Prostate gland (tissue), 2 donors: ENCODE measurements at places on chromosomes 2 and 18. TPM values are rescaled to one million over a fixed set of nuclear protein-coding genes. Genes with fewer than 3 reads are reported as not detected.

GRCh38 chr2:42464631-42465030, 29.2 kb downstream of the KCNG3 start:
- no peak for DNase-seq

GRCh38 chr2:189151906-189152305, 27.7 kb downstream of the COL5A2 start:
- DNase-seq, result no peak

DNA sequence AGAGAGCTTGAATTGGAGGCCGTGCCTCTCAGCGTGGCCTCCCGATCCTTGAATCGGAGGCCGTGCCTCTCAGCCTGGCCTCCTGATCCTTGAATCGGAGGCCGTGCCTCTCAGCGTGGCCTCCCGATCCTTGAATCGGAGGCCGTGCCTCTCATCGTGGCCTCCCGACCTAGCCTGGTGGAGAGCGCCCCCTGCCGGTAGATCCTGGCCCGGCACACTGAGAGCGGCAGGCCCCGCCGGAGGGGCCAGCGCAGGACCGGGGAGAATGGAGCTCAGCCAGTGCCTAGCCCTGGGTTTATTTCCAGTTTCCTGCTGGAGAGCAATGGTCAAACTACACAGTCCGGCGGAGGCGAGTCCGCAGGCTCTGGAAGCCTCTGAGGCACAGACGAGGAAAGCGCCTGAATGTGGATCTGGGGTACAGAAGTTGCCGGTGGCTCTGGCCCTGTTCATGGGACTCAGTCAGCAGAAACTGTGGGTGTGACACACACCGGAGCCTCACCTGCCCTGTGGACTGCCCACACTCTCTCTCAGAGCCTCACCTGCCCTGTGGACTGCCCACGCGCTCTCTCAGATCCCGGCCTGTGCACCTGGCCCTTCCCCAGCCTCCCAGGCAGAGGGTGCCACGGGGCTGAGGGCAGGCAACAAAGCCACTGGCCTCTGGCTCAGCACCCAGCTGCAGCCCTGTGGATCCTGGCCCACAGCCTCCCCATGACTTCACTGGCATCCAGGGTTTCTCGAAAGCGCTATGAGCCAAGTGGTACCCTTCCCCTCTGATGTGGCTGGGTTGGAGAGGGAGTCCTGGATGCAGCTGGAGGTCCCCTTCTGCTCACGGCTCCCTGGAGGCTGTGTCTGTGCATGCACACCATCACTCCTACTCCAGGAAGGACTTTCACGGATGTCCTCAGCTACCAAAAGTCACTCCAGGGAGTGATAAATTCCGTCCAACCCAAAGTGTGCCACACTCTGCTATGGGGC, 1.5 kb downstream of the IL36B start:
- no peak for DNase-seq

FSHR gene
- total RNA-seq, result not detected

DNA sequence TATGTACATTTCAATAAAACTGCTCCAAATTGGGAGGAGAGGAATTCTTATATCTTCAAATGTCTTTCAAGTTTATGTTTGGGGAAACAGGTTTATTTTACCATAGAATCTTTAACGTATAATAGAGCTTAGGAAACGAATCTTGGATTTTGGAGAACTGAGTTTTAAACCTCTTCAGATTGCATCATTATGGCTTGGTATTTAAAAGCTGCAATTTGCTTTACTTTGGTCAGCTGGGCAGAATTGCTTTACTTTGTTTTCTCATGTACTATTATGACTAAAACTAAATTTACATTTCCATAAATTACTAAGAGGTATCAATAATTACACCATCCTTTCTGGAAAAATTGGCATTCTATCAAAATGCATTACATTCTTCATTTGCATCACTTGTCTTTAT, 54.6 kb downstream of the BAZ2B start:
- no peak for DNase-seq

AMER3 gene
- total RNA-seq, result 0.18 TPM

GRCh38 chr2:164719996-164720941, 99.0 kb upstream of the GRB14 start:
- DNase-seq, result no peak

HOXD12 gene
- total RNA-seq, result not detected

DNA sequence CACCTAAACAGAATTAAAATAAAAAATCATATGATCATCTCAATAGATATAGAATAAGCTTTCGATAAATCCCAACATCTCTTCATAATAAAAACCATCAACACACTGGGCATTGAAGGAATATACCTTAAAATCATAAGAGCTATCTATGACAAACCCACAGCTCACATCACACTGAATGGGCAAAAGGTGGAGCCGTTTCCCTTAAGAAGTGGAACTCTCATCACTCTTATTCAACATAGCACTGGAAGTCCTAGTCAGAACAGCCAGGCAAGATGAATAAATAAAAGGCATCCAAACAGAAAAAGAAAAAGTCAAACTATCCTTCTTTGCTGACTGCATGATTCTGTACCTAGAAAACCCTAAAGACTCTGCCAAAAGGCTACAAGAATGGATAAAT, 510.3 kb downstream of the ZNF804A start:
- DNase-seq, result no peak

DNA sequence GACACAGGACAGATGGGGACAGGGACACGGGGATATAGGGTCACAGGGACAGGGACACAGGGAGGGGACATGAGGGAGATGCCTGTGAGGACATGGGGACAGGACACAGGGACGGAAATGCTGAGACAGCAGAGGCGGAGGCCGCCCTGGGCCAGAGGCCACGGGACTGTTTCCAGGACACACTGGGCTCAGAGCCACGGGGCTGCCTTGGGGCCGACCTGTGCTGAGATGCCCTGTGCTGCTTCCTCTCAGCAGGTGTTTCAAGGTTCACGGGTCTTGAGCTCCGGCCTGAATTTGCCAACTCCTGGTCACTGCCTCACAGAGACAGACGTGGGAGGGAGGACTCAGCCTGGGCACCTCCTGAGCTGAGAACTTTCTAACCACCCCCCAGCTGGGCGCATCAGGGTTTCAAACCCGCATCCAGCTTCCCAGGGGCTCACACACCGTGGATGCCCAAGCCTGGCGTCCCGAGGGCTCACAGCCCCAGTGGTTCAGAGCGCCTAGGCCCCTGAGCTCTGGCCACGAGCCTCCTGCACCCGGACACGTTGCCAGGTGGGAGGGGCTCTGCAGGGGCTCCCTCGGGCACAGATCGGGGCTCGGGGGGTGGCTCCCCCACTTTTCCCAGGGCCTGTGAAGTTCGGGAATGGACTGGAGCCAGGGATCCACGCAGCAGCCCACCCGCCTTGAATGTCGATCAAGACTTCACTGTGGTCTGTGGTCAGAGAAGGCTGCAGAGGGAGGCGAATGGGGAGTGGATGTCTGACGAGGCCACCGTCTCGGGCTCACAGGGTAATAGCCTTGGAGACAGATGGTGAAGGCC, 64.1 kb downstream of the SLC66A2 start:
- DNase-seq, result no peak

AQP12A gene
- not detected for total RNA-seq
